ENCODE measurements at places on chromosomes 16 and 17. TPM values are rescaled to one million over a fixed set of nuclear protein-coding genes. Genes with fewer than 3 reads are reported as not detected.

Gene PRAC1
- not detected for total RNA-seq

Gene CACNA1G
- 4.6 TPM for total RNA-seq

Gene KRTAP2-3
- total RNA-seq = not detected

Gene ZPBP2
- not detected for total RNA-seq

Gene AOC3
- 0.97 TPM for total RNA-seq

Gene CD79B
- not detected for total RNA-seq

Gene FBXO39
- total RNA-seq = not detected

Gene VASN
- total RNA-seq = 8.0 TPM

Gene KRT36
- not detected for total RNA-seq

Gene GUCY2D
- not detected for total RNA-seq

Gene SLFN13
- 4.2 TPM for total RNA-seq

Gene ACAP1
- total RNA-seq = 1.9 TPM

Gene RRAD
- total RNA-seq = 12.0 TPM

Gene FZD2
- total RNA-seq = 41.2 TPM

Gene HOXB5
- 2.8 TPM for total RNA-seq

Gene BICDL2
- not detected for total RNA-seq

Gene ABCC6
- total RNA-seq = 1.1 TPM

Gene HEXD
- total RNA-seq = 11.7 TPM

Gene TPSB2
- not detected for total RNA-seq

Gene CCL13
- not detected for total RNA-seq

Data from A549 treated with CpdA at 1 μM for 4 hours (cell line).